CD4-positive, alpha-beta memory T cell (primary cell): ENCODE measurements at places on chromosomes 5 and 9.

GRCh38 chr5:88502179-88503040, 233.8 kb upstream of the TMEM161B start:
- DNase-seq, result peak; percentile 34

DNA sequence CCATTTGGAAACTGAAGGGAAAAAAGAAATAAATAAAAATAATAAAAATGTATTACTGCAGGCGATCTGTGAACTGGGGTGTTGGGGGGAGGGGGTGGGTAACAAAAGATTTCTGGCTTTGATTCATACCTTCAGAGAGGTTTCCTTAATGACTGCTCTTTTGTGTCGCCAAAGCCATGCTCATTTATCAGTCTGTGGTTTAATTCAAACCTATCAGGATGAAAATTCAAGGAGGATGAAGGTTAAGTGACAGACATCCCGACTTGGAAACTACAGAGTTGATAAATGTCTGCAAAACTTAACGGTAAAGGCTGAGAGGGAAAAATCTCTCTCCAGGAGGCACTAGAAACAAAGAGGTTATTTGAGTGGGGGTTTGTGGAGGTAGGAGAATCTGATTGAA, 278.2 kb downstream of the PSAT1 start:
- no peak for DNase-seq

DNA sequence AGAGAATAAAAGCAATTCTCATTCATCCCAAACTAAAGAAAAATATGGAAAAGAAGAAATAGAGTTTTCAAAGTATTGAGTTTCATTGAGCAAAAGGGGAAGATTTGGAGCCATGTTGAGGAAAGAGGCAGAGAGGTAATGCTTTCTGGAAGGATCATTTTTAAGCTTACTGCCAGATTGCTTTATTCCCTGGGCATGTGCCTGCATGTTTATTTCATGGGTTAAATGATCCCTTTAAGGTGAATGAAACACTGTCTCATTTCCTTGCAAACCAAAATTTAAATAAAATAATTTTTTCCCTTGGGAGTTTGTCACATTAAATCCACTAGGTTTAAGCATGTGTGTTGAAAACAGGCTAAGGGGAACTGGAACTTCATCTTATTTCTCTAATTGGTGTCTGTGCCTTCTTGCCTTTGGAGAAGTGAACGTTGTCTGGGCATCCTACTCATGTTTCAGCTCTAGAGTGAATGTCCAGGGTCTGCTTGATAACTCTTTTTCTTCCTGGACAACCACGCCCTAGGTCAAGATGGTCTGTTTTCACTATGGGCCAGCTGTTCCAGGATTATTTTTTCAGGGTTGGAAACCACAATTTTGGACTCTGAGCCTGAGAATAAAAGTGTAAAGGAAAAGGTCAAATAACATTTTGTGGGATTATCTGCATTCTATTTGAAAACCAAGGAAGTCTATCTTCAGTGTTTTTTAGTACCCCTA, 114.1 kb upstream of the ELL2 start:
- DNase-seq, result no peak

DNA sequence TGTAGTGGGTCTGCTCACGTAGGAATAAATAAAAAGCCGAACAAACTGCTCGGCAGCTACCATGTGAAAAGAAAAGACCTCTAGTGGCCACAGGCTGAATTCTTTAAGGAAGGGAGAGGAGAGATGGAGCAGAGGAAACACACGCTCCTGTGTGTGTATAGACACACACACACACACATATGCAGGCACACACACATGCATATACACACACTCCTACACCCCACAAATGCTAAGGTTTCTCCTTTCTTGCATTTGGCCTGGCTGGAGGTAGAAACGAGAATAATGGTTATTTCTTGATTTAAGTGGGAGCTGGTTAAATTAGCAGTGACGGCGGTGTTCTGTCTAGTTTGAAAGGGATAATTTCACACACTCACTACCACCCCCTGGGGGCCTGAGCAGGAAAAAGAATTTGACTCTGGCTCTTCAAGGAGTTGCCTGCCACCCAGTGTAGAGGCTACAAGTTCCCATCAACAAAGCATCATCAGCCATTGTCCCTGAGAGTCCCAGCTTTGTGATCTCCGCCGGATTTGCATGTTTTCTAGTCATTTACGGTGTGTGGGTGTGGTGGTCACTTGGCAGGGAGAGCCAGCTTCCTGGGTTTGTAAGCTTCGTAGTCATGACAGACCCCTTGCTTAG, at the start of gene INSYN2B:
Gene INSYN2B (minus strand): TSS at position 78 of the 636 bp plus-strand sequence. CDS start 96,597 bp downstream, outside the sequence.
- DNase-seq, result no peak

DNA sequence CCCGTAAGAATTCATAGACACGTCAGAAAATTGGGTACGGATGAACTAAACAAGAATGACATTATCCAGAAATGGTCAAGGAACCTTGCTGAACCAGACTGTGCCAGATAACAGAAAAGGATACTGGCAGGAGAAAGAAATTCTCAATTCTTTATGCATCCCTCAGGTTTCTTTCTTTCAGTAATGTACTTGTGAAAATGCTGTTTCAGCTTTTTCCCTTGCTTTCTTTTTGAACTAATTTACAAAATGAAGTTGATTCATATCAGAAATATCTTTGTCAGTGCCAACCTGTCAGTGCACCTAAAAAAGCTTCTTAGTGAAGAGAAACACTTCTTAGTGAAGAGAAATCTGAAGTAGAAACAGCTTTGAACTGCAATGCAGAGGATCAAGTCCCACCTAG, 643.6 kb upstream of the RORB start:
- no peak for DNase-seq

- DNase-seq, result peak; percentile 82
Observed at GRCh38 chr5:91311697-91312501, 71.2 kb downstream of the ARRDC3 start.
